ENCODE measurements at places on chromosomes 5 and 9.
A peak's percentile ranks its signal among the peaks of the same experiment; 100 is the strongest.

GRCh38 chr9:129242191-129242941 is 64.3 kb upstream of the IER5L start:
- DNase-seq = no peak

DNA sequence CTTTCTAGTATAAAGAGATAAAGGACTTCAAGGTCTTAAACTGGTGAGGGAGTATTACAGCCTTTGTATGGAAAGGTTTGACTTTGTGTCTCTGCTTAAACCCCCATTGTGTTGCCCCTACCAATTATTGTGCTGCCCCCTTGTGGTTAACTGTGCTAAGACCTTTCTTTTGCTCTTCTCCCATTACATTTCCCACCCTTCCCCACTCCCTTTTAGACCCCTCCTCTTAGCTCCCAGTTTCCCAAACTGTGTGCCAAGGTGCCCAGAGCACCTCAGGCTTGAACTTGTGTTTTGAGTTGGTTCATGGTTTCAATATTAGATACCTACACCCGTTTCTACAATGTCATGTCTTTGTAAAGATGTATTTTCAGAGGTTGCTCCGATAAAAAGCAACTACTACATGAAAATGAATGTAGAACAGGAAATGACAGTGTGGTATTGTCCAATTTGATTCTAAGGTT is 2.9 kb downstream of the JAK2 start:
- peak; percentile 68 for DNase-seq

- DNase-seq = peak; percentile 24
Measured at GRCh38 chr5:149257131-149257530, 14.5 kb upstream of the AFAP1L1 start.

- DNase-seq = no peak
Measured at GRCh38 chr5:121675924-121676323, 175.8 kb upstream of the FTMT start.

DNA sequence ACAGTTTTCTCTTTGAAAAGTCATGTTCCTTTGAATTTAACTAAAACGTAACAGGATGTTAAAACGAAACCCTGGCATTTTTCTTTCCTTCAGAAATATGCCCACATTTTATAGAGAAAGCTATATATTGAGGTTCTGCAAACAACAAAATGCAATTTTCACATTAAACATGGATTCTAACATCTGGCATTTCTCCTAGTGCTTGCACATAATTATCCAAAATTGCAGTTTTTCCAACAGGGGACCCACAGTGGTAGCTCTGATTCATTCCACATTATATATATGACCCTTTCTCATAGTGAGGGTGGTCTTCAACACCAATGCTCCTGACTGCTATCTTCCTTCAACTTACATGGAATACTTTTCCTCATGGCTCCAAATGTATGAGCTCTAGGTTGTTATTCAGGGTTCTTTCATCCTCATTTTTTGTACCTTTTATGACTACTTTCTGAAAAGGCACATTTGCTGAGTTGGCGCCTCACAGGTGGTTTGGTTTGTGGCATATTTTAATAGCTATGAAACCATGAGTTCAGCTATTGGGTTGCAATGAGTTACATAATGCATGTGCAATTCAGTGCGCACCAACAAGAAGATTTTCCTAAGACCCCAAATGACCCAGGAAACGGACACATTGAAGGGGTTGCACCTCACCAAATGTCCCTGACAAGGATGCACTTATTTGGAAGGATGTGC is 551.7 kb downstream of the RAB3C start:
- no peak for DNase-seq

GRCh38 chr9:134468358-134468757 is 142.1 kb downstream of the RXRA start:
- DNase-seq = no peak

DNA sequence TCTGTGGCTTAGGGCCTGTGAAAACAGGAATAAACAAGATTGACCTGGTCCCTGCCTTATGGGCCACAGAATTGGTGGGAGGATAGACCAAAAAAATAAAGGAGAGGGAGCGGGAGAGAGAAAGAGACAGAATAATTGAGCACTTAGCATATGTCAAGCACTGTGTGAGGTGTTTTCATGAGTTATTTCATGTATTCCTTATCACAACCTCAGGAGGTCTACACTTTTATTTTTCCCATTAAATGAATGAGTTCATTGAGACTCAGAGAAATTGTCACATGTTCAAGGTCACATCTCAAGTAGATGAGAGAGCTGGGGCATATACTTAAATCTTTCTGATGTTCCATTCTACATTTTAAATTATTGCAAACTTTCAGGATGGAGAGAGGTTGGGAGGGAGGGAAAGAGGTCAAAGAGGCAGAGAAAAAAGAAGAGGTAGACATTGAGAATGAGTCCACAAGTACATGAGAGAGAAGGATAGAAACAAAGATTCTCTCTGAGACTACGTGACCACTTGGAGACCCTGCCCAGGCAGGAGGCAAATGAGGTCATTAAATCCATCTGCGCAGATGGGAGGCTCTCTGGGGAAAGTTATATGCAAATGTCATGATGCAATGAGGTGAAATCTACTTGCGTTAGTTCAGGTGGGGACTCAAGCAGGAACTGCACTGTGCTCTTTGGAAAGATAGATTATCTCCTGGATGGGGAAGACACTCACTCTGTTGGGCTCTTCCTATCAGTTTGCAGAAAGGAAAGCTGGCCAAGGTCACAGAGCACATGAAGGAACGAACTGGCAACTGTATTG is 241.5 kb downstream of the PAPPA start:
- no peak for DNase-seq

DNA sequence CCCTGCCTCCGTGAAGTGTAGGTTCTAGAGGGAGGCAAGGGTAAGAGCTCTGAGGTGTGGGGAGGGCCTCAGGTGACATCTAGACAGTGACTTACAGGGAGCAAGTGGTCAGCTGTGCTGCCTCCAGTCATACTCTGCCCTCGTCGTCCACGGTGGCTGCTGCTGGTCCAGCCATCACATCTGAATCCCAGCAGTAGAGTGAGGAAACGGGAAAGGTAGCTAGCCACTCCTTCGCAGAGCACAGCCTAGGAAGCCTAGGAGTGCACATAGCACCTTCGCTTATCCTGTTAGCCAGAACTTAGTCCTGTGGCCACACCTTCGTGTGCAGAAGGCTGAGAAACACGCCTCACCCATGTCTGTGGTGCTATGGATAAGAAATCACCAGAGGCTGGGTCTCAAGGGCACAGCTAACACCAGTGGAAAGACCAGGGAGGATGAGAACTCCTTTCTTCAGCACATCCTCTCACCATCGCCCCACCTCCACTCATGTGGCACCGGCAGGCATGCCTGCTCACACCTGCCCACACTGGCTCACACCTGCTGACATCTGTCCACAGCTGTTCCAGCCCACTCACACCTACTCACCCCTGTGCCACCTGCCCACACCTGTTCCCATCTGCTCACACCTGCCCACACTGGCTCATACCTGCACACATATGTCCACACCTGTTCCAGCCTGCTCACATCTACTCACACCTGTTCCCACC is 44.5 kb upstream of the SLC6A19 start:
- no peak for DNase-seq

- no peak for DNase-seq
Measured at GRCh38 chr9:129403779-129404620, 216.9 kb downstream of the C9orf50 start.

- DNase-seq = peak; percentile 75
Measured at GRCh38 chr9:92564982-92565381, 29.2 kb upstream of the ECM2 start.

DNA sequence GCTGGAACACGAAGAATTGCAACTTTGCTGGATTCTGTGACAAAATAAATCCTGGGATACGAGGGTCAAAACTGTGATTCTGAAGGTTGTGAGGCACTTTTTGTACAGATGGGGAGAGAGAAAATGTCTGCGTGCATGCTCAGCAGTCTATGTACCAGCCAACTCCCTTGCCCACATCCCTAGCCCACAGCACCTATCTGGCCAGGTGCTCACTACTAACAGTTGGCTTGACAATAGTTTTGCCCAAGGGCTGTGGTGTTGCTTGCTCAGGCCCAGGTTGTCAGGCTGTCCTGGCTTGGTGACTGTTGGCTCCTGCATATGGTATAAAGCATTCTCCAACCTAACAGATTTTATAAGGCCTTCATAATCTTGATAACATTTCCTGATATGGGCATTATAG is 102.0 kb downstream of the DMRT2 start:
- DNase-seq = no peak

GRCh38 chr9:86413971-86414880 is 60.0 kb upstream of the TUT7 start:
- peak; percentile 55 for DNase-seq

DNA sequence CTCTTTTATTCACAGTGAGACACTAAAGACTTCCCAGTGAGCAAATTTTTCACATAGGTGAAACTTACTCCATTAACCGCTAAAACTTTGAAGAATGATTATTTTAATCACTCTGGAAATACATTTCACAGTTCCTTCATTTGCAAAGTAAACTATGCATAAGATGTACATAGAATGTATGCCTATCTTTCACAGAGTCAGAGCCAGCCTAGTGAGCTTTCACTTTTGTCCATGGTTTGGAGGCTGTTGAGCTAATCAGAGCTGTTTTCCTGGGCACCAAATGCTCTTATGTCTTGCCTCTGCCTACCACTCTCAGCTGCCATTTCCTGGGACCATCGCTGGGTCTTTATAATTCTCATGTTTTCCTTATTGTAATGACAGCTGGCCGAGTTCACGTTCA is 67.3 kb downstream of the PDE8B start:
- no peak for DNase-seq

GRCh38 chr5:1727571-1727970 is 72.1 kb downstream of the MRPL36 start:
- no peak for DNase-seq

DNA sequence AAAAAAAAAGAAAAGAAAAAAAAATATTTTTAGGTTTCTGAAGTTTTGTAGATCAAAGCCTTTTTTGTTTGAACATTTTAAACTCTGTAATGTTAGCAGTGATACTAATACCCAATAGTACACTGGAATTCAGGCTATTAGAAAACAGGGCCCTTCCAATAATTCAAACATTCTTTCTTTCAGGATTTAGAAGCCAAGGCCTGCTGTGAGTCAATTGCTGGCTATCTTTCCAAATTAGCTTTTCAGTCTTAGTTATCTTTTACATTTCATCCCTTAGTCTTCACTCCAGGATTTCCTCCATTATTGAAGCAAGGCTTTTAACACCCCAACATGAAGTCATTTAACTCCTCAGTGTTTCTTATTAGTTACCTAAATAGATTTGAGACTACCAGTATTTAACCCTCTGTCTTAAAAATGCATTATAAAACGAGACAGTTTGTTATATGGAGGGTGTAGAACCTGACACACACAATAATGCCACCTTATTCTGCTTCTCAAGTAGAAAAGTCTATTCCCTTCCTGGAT is 951.9 kb upstream of the DMAC1 start:
- no peak for DNase-seq

DNA sequence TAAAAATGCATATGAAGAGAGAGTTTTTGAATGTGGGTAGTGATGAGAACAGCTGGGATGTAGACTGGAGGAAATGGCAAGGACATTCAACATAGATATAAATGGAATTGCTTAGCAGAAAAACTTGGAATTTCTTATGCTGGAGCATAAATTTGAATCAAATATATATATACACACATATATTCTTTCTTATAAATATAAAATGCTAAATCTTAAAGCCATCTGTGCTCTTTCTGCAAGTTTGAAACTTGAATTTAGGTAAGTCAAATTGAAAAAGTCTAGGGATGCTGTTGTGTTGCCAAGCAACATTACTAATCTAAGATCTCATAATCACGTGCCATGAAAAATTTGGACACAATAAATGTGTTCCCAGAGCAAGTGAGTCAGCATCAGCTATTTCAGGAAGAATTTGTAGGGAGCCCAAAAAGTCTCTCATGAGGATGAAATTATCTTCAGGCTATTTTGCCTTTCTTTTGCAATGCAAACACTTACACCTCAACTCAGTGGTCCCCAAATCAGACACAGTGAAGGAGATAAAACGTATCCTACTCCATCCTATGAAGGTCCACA is 58.4 kb upstream of the ALDH1A1 start:
- peak; percentile 93 for DNase-seq

GRCh38 chr5:141524604-141525597 is 36.0 kb downstream of the PCDHGC5 start:
- DNase-seq = peak; percentile 100

DNA sequence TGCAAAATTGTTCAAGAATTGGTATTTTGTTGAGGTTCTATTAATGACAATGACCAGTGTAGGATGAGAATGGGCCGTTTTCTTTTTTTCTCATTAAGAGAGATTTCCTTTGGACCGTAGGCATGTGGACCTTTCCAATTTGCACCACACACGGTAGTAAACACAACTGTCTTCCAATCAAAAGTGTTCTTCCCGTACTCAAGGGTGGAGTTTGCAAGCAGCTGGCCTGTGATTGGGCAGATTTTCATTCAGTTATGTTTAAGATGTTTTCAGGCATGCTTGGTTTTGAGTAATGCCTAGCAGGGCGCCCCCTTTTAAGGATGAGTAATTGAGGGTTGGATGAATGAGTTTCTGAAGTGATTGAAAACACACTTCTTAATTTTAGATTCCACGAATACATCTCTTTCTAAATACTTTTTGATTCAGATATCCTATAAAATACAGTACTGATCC is 2.5 kb downstream of the KDM3B start:
- peak; percentile 89 for DNase-seq

- no peak for DNase-seq
Measured at GRCh38 chr5:169175733-169176132, 125.2 kb downstream of the SLIT3 start.

DNA sequence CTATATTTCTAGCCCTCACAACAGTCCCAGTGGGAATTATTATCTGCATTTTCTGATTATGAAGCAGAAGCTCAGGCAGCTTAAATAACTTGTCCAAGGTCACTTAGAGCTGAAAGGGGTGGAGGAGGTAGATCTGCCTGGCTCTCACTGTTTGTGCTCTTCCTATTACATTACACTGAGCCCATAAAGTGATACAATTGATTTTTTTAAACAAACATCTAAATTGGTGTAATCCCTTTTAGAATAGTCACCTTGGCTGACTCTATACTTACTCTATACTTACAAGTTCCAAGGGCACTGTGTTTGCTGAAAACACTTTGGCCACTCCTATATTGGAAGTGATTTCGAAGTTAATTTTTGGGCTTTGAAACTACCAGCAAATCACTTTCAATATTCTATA is 144.7 kb downstream of the APBA1 start:
- no peak for DNase-seq

DNA sequence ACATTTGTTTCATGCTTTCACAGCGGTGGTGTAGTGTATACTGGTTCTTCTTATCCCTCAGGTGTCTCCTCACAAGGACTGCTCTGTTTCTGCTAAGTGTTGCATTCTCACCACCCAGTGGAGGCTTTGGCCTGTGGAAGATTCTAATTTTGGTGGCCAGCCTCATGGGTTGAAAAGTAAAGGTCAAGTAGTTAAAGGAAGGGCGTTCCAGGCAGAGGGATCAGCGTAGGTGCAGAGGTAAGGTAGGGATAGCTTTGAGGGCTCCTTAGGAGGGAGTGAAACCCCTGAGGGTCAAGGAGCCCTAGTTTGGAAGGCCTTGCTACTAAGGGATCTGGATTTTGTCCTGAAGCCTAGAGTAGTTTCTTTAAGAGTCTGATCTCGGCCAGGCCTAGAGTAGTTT is 4.6 kb upstream of the RACK1 start:
- DNase-seq = no peak

DNA sequence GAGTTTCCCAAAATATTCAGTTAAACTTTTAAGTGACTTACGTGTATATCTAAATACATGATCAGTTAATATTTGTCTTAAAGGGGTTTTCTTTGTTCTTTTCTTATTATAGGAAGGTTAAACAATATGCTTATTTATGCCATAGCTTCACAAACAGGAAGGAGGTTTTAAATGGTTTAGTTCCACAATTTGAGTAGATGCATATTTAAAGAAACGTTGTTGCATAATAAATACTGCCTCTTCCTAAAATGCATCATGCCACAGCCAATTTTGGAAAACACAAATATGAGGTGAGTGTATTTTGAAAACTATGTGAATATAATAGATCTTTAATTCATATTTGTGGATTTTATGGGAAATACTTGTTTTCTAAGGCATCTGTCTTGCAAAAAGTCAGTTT is 2.5 kb upstream of the ADRB2 start:
- no peak for DNase-seq

All from GM23248 (cell line).